ENCODE measurements at places on chromosomes 5 and 9.

DNA sequence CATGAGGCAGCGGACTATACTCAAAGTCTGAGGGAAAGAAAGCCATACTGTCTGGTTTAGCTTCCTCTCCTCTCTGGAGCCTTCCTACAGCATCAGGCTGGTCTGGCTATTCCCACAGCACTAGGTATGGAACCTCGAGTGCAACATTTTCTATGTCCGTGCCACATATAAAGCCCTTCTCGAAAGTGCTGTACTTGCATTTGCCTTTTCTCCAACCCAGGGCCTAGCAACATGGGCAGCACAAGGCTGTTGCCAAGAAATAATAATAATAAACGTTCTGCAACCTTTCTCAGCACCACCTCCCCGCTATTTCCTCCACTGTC lies 804 bp downstream of the MED10 start:
- DNase-seq: no peak

DNA sequence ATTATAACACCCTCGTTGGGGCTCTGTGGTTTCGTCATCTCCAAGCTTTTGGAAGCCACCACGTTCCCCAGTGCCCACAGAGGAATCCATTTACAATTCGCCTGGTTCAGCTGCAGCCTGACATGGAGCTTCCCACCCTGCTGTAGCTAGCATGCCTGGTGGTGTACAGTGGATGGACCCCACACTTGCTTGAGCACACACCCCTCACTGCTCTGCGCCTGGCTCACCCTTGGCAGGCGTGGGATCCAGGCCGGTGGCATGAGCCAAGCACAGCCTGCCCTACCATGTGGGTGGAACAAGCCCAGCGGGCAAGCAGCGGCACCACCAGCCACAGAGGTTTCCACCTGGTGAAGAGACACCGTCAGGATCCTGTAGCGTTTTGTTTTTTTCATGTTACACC lies 1045.7 kb upstream of the CDH9 start:
- DNase-seq: no peak

DNA sequence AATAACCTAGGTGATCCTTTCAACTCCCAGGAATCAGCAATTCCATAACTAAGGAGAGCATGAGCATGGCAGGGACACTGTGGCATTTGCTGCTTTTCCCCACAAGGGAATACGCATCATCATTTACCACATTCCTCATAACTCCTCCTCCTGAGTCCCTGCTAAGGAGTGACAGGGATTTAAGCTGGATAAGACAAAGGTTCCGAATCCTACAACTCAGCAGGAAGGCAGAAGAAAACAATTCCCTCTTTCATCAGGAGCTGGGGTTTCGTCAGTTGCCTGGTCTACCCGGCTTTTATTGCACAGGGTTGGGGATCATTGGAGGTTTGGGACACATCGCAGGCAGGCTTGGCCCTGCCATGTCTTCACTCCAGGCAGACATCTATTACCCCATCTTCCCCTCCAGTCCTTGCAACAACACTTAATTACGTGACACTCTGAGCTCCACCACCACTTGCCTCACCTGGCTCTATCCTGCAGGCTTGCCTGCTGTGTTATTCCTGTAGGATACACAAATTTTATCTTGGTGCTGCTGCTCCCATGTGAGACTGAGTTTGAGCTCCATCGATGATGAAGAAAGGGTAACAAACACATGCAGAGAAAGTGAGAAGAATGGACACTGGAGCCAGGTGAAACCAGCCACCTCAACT lies 563.0 kb upstream of the KLF4 start:
- no peak for DNase-seq

DNA sequence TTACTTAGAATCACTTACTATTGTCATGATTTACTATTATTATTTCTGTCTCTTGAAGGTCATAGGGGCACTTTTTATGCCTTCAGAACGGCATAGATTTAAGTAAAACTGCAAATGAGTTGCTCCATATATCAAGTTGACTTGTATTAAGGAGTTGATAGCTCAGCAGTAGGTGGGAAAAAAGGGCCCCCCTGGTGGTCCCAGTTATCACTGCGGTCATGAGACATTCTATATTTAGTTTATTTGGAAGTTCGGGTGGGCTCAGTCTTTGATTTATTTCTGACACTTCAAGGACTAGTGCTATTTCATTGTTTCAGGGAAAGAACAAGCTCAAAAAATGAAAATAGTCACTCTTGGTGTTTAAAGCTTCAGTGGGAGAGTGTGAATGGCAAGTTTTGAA lies 159.3 kb downstream of the SLC24A2 start:
- no peak for DNase-seq

DNA sequence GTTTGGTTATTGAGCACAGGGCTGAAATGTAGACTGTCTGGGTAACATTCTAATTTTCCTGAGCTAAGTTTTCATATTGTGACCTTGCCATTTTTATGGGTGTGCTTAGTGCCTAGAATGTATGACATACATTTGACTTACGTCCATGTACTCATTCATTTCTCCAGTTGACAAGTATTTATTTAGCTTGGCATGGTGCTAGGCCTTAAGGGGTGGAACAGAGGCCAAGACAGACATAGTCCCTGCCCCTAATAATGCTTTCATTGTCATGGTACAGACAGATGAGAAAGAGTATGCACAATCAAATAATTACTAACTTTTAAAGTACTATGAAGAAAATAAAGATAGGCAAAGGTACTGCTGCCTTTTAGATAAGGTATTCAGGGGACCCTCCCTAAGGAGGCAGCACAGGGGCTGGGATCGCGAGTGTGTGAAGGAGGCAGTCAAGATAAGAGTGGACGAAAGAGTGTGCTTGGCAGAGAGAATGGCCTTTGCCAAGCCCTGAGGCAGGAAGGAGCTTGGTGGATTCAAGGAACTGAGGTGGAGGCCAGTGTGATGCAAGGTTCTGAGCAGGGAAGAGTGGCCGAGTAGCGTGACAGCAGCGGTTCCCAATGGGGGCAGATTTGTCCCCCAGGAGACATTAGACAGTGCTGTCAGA lies 128.0 kb downstream of the PIP5K1B start:
- no peak for DNase-seq

DNA sequence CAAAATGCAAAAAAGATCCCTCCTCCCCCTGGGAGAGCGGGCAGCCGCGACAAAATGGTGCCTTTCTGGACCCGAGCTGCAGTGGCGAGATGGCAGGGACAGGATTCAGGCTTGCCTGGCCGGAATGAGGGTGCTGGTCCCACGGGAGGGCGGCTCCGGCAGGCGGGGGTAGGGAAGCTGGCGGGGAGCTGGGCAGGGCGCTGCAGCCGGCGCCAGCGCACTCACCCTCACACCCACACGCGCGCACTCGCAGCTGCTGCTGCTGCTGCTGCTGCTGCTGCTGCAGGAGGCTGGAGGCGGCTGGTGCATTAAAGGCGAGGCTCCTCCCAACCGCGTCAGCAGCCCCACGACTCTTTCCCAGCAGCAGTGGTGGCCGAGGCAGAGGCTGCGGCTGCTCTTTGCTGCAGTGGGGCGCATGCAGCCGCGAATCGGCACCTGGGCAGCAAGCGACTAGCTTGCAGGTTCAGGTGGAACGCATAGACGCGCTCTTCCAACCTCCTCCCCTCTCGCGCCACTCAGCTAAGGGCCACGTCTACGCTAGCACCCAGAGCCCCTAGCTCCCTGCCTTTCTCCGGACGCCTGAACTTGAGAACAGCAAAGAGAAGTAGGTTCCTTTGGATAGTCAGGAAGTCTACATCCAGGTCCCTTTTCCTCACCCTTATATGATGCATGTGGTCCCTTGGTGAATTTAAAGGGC lies at the start of gene PPP2R2B:
PPP2R2B (minus strand) TSS at position 282 of the 697 bp plus-strand sequence.
- no peak for DNase-seq

GRCh38 chr5:179422908-179423481 lies 77.7 kb upstream of the ADAMTS2 start:
- DNase-seq: no peak

DNA sequence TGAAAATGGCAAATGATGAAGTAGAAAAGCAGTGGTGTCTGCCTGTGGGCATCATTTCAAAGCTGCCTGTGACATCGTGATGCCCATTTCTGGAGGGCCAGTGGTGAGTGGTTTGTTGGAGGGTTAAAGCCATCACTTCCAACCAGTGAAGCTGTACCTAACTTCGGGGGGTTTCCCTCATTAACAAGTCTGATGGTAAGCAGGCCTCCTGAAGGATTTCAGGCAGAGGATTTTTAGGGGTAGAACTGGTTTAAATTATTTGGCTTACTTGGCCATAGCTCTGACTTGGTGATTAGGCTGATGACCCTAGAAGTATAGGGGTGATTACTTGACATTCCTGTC lies 10.7 kb downstream of the TNFAIP8 start:
- no peak for DNase-seq

DNA sequence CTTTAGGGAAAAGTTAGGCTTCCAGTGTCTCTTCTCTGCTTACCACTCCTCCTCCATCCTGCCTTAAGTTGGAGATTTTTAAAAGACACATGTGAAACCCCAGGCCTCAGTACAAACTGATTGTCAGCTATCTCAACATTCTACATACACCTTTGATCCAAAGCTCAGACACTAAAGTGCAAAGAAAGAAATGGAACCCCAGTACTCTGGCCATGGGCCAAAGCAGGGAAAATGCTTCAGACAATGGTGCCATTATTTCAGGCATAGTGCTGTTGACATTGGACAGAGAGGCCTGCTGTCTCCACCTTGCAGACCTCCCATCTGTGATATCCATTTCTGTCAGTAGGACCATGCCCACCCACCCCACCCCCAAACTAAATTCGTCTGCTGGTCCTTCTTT lies 49.1 kb downstream of the G3BP1 start:
- no peak for DNase-seq

GRCh38 chr5:157533011-157533481 lies 42.5 kb downstream of the ADAM19 start:
- DNase-seq: no peak

GRCh38 chr5:126234563-126235195 lies 188.5 kb upstream of the GRAMD2B start:
- DNase-seq: no peak

Measured in stimulated activated CD8-positive, alpha-beta memory T cell treated with anti-CD3 and anti-CD28 coated beads, Interleukin-15, amount 100 ng/mL, for 4 hours (primary cell).